ENCODE measurements at places on chromosomes 5 and 9.

- no peak overlapping the region for H3K4me3 ChIP-seq
- no peak overlapping the region for H3K27ac ChIP-seq
- DNase-seq, result no peak
- H3K36me3 ChIP-seq, result peaks cover 4% of the 10 kb centered on the region
- peaks cover 32% of the 10 kb centered on the region for H3K4me1 ChIP-seq
Observed at GRCh38 chr9:89752154-89752553, 147.3 kb downstream of the GADD45G start.

- no peak for DNase-seq
- H3K4me1 ChIP-seq, result no peaks in the 10 kb centered on the region
- no peak overlapping the region for H3K27ac ChIP-seq
- peaks cover 8% of the 10 kb centered on the region for H3K27me3 ChIP-seq
- no peak overlapping the region for H3K4me3 ChIP-seq
- H3K36me3 ChIP-seq, result no peaks in the 10 kb centered on the region
Observed at GRCh38 chr9:128055344-128056040, 11.6 kb downstream of the NAIF1 start.

DNA sequence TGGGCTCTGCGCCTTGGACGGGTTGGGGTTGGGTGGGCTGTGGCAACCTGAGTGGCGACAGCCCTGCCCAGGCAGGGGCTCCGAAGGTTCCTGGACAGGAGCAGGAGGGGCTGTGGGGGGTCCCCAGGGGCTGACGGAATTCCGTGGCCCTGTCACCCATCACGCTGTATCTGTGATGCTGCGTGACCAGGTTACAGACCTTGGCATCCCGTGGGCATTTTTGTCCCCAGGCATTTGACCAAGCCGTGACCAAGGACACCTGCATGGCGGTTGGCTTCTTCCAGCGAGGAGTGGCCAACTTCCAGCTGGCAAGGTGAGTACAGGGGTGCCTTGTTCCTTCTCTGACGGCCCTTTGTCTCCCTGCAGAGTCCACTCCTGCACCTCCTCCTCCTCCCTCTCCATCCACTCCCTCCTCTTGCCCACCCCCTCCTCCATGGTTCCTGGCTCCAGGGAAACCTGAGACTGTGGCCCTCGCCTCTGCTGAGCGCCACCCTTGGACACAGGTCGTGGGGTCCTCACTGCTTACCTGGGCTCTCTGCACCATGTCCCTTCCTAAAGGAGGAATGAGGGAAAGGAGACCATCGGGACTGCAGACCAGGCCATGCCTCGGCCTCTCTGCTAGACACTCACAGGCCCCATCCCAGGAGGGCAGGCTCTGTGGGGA is 3.0 kb downstream of the NOXA1 start:
- H3K4me3 ChIP-seq, result no peak overlapping the region
- no peak overlapping the region for H3K27ac ChIP-seq
- peaks cover 10% of the 10 kb centered on the region for H3K4me1 ChIP-seq
- H3K36me3 ChIP-seq, result no peaks in the 10 kb centered on the region
- H3K27me3 ChIP-seq, result peaks cover 4% of the 10 kb centered on the region

GRCh38 chr9:128933731-128934130 is 12.9 kb downstream of the PHYHD1 start:
- H3K36me3 ChIP-seq, result no peaks in the 10 kb centered on the region
- H3K27ac ChIP-seq, result no peak overlapping the region
- no peaks in the 10 kb centered on the region for H3K27me3 ChIP-seq
- no peak overlapping the region for H3K4me3 ChIP-seq

DNA sequence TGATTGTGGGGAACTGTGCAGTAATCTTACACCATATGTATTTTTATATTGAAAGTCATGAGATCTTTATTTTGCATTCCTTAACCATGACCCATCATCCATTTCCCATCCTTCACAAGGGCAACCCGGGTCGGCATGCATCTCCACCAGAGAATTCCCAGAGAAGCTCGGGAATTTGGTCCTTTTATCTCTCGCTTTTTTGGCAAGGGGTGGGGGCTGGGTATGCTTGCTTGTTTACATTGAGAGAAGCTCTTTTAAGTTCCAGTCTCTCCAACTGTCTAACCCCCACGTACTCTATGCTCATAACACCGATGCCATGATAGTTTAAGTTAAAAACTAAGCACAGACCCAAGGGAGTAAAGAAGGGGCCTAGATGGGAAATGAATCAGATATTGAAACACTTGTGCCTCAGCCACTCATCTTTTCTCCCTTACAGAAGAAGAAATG is 109.9 kb upstream of the NFIB start:
- H3K27ac ChIP-seq, result no peak overlapping the region
- H3K4me1 ChIP-seq, result no peaks in the 10 kb centered on the region
- no peak overlapping the region for H3K4me3 ChIP-seq
- H3K36me3 ChIP-seq, result no peaks in the 10 kb centered on the region
- no peaks in the 10 kb centered on the region for H3K27me3 ChIP-seq

DNA sequence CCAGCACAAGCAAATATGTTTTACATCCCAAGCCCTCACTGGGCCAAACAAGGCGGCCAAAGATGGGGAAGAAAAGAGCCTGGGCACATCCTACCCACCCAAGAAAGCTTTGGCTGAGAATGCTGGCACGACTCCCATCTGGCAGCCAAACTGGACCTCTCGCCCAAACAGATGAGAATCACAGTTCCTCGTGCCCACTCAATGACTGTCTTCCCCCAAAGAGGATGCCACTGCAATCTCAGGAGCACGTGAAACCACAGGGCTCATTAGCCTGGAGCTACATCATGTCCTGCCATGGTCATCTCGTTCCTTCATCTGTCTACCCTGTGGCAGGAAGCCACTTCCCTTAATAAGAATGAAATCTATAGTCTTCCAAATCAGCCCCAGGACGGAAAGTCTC is 536.8 kb downstream of the BNC2 start:
- DNase-seq, result no peak
- H3K4me3 ChIP-seq, result no peak overlapping the region

- H3K4me3 ChIP-seq, result no peak overlapping the region
- no peaks in the 10 kb centered on the region for H3K36me3 ChIP-seq
- no peaks in the 10 kb centered on the region for H3K4me1 ChIP-seq
- H3K27me3 ChIP-seq, result no peaks in the 10 kb centered on the region
- DNase-seq, result no peak
Observed at GRCh38 chr5:33748754-33749153, 143.0 kb downstream of the ADAMTS12 start.

DNA sequence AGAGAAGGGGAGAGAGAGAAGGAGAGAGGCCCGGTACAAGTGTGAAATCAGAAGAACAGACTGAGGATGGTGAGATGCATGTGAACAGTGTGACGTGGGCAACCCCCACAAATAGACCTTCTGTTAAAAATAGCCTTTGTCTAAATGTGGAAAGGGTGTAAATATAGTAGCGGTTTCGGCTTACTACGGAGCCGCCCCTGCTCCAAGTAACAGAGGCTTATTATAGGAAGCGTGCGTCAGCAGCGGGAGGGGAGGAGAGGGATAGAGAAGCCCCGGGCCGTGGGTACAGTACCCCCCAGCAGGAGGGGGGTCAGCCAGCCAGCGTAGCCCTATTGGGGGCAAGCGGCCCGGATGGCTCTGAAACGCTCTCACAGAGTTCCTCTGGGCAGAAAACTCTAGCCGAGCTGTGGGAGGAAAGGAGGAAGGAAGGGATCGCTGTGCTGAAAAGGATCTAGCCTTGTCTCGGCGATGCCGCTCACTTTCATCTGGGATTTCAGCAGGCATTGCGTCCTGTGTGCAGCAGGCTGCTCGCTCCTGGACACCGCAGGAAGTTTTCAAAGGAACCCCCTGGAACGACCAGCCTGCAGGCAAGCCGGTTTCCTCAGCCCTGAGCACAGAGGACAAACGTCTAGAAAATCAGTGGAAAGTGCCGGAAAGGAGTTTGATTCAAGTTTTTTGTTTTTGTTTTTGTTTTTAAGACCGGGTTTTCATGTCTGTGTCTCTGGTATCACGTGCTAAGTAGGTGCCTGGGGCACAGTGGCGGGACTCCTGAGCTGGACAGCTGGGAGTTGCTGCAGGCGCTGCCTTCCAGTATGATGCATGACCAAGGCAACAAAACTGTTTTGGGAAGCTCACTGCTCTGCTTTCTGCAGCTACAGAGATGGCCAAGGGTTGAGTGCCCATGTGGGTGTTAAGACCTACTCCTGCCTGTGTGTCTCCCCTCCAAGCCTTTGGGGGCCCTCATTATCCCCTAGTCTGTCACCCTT is 146.6 kb downstream of the SEC61B start:
- no peaks in the 10 kb centered on the region for H3K36me3 ChIP-seq
- H3K27ac ChIP-seq, result peak overlapping the region; percentile 56
- peaks cover 39% of the 10 kb centered on the region for H3K4me1 ChIP-seq

DNA sequence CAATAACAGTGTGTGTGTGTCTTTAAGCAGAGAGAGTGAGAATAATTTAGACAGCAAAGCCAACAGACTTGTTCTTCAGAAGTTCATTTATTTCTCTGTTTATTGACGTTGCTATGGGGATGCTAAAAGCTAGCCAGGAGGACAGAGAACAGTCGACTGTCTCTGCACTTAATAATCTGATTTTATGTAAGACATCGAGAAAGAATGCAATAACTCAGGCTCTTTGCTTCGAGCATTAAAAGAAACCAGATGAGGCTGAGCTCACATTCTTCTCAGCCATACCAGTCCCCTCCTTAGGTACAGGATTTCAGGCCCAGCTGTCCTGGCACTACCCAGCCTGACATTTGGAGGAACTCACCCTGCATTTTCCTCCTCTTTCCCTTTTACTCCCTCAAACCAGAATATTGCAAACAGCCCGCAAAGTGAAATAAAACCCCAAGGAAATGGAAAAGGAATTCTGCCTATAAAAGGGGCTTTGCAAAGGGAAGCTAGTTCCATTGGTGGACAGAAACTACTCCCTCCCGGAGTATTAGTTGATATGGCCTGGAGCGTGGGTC is 44.5 kb upstream of the DPYSL3 start:
- H3K36me3 ChIP-seq, result no peaks in the 10 kb centered on the region
- H3K27ac ChIP-seq, result no peak overlapping the region
- DNase-seq, result no peak
- H3K27me3 ChIP-seq, result no peaks in the 10 kb centered on the region
- H3K4me3 ChIP-seq, result no peak overlapping the region
- H3K4me1 ChIP-seq, result no peaks in the 10 kb centered on the region

DNA sequence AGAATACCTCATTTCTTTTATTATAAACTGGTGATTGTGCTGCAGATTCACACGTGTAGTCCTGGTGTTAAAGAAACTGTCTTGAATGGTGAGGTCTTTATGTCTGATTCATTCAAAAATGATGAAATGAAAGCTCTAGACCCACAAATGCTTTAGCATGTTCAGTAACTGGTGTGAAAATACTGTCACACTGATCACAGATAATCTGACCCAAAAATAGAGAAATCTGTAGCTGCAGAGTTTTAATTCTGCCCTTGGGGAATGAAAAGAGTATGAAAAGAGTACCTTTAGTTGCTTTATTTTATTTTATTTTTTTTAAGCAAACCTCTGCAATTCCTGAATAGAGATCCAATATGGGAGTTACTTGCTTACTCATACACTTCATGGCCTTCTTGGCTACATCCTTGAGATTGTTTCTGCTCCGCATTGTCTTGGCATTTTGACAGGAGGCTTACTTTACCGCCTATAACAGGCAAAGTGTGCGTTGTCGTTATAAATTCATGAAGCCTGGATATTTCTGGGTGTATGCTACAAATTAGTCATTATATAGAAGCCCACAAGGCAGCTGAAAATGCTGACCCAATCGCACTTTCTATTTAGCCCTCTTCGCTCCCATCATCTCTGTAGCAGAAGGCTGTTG is 2.7 kb downstream of the RGMB start:
- no peak overlapping the region for H3K4me3 ChIP-seq
- no peaks in the 10 kb centered on the region for H3K36me3 ChIP-seq
- peaks cover 27% of the 10 kb centered on the region for H3K4me1 ChIP-seq
- peaks cover 64% of the 10 kb centered on the region for H3K27me3 ChIP-seq
- DNase-seq, result no peak
- H3K27ac ChIP-seq, result no peak overlapping the region

GRCh38 chr9:74821636-74822035 is 66.1 kb downstream of the TRPM6 start:
- no peak overlapping the region for H3K27ac ChIP-seq
- no peak overlapping the region for H3K4me3 ChIP-seq
- H3K36me3 ChIP-seq, result no peaks in the 10 kb centered on the region

- H3K36me3 ChIP-seq, result no peaks in the 10 kb centered on the region
- H3K27ac ChIP-seq, result no peak overlapping the region
- peaks cover 7% of the 10 kb centered on the region for H3K4me1 ChIP-seq
- H3K27me3 ChIP-seq, result peaks cover 28% of the 10 kb centered on the region
- H3K4me3 ChIP-seq, result no peak overlapping the region
- no peak for DNase-seq
Observed at GRCh38 chr9:105416840-105417239, 31.0 kb upstream of the FSD1L start.

Data from activated T-helper 2 cell treated with anti-CD3 and anti-CD28 coated beads, Interferon-gamma antibody, Interleukin-2, Interleukin-4, amounts not matched to agents 10 μg/mL and 5 μg/mL and 100 μg/mL, durations not matched to agents 14 hours and 24 hours and 36 hours (primary cell).